Stimulated activated CD8-positive, alpha-beta memory T cell treated with anti-CD3 and anti-CD28 coated beads, Interleukin-4, amount 100 ng/mL, for 1 hour (primary cell): ENCODE measurements at places on chromosomes 3 and 15.

- DNase-seq: no peak
Observed at GRCh38 chr3:61574854-61575253, 13.5 kb downstream of the PTPRG start.

- DNase-seq: no peak
Observed at GRCh38 chr3:56940976-56941375, 119.5 kb upstream of the SPATA12 start.

DNA sequence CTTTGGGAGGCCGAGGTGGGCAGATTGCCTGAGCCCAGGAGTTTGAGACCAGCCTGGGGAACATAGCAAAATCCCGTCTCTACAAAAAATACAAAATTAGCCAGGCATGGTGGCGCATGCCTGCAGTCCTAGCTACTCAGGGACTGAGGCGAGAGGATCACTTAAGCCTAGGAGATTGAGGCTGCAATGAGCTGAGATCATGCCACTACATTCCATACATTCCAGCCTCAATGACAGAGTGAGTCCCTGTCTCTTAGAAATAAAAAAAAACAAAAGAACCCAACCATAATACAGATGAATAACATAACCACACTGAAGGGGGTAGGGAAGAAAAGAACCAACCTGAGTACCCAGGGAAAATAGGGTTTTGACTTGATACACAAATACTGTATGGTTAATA is 19.7 kb upstream of the CGNL1 start:
- no peak for DNase-seq

DNA sequence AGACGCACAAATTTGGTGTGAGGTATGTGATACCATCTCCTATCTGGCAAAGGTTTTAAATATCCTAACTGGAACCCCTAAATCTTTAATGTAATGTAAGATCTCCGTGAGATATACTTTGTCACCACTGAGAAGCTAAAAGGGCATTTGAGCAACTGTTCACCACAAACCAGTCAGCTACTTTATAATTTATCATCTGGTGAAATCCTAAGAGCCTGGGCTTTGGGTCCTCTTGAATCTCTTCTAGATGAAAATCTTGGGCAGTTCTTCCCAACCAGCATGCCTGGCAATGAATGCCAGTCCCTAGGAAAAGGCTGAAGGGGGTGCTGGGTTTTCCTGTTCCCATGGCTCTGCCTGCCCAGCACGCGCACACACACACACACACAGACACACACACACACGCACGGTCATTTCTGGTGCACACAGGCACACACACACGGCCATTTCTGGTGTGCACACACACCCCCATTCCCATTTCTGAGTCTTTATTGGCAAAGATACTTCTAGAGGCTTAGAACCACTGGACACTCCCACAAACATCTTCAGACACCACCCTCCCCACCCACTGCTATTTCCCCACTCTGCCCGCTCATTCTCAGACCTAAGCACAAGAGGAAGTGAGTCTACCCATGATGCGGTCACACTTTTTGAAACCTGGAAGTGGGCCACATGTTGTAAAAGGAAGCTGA is 72.6 kb downstream of the MYO1E start:
- peak; percentile 49 for DNase-seq

- DNase-seq: no peak
Observed at GRCh38 chr3:173892547-173892946, 495.0 kb downstream of the NLGN1 start.

DNA sequence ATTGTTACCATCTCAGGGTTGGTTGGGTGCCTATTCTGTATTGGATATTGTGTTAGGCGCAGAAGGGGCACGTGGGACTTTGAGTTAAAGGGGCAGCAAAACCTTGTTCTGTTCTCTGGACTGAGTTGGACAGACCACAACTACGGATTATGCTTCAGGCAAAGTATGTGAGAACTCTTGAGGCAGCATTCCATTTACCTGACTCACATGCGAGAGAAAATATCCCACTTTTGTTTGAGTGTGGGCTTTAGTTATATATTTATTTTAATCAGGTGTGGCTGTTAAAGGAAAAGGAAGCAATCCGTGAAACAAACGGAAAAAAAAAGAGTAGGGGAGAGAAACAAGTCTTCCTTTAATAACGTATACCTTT is 627 bp upstream of the PLS1 start:
- no peak for DNase-seq

GRCh38 chr3:33372218-33373081 is 67.8 kb downstream of the UBP1 start:
- DNase-seq: peak; percentile 9

DNA sequence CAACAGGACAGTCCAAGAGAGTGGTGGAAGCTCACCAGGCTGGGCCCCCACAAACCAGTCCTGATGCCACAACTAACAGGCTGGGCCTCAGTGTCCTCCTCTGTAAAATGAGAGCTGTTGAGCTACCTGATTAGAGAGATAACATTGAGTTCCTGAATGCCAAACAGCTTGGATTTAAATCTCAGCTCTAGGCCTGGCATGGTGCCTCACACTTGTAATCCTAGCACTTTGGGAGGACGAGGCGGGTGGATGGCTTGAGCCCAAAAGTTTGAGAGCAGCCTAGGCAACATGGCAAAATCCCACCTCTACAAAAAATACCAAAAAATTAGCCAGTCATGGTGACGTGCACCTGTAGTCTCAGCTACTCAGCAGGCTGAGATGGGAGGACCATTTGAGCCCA is 20.1 kb upstream of the TMCC1 start:
- DNase-seq: no peak

GRCh38 chr3:156478891-156479290 is 76.0 kb downstream of the SSR3 start:
- no peak for DNase-seq

- no peak for DNase-seq
Observed at GRCh38 chr3:141663993-141664392, 74.1 kb upstream of the RNF7 start.

- DNase-seq: no peak
Observed at GRCh38 chr3:122392868-122393844, 9.2 kb downstream of the FAM162A start.

DNA sequence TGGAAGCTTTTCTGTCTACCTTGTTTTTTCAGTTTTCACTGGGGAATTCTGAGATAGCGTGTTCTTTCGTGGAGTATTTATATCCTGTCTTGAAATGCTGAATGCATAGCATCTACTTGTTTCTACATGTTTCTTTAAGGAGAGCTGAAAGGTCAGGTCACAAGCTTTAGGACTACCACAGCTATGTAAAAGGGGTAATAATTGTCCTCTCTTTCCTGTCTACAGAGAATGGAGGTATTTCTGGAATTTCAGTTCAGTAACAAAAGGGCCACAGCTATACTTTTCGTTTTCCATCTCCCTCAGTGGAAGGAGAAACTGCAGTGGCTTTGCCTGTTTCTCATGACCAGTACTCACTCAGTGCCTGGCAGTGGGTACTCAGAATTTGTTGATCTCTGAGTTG is 4.7 kb downstream of the INAFM2 start:
- no peak for DNase-seq

- DNase-seq: no peak
Observed at GRCh38 chr15:100928632-100929280, 9.6 kb downstream of the LRRK1 start.

GRCh38 chr3:73513260-73513659 is 111.5 kb downstream of the PDZRN3 start:
- no peak for DNase-seq

- DNase-seq: no peak
Observed at GRCh38 chr15:31557899-31558298, 231.3 kb downstream of the KLF13 start.

DNA sequence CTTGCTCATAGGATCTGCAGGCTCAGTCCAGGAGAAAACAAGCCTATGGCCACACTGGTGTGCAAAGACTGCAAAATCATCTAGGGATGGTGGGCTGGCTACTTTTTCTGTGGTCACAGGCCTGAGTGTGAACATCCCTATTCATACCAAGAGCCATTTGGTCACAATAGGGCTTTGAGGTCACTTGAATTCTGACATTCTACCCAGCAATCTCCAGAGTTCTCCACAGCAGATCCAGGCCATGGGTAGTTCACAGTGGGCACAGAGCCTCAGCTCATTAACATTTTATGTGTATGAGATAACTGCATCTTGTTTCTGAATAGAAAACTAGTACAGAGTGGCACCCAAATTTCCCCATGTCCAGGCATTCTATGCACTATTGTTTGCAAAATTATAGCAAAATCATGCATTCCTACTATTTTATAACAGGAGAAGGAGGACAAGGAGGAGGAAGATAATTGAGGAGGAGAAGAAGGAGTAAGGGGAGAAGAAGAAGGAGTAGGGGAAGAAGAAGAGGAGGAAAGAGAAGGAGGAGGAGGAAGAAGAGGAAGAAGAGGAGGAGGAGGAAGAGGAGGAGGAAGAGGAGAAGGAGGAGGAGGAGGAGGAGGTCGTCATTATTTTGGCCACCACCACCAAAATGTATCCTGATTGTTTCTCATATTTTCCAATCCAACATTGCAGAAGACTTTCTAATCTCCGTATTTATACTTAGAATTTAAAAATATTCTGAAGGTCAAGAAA is 129.0 kb downstream of the SEMA6D start:
- no peak for DNase-seq

DNA sequence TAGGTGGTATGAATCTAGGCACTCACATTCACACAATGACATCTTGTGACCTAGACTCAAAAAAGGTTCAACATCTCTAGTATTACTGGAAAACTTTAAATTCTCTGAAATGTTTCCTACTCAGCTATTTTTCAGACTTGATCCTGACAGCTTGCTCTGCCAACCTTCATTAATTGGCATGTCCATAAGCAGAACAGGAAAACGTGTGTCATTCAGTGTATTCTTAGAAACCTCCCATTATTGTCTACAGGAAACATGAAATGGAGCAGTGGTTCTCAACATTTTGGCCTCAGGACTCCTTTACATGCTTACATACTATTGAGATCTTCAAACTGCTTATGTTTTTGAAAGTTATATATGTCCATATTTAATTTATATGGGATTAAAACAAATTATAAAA is 363.2 kb downstream of the NAALADL2 start:
- no peak for DNase-seq

DNA sequence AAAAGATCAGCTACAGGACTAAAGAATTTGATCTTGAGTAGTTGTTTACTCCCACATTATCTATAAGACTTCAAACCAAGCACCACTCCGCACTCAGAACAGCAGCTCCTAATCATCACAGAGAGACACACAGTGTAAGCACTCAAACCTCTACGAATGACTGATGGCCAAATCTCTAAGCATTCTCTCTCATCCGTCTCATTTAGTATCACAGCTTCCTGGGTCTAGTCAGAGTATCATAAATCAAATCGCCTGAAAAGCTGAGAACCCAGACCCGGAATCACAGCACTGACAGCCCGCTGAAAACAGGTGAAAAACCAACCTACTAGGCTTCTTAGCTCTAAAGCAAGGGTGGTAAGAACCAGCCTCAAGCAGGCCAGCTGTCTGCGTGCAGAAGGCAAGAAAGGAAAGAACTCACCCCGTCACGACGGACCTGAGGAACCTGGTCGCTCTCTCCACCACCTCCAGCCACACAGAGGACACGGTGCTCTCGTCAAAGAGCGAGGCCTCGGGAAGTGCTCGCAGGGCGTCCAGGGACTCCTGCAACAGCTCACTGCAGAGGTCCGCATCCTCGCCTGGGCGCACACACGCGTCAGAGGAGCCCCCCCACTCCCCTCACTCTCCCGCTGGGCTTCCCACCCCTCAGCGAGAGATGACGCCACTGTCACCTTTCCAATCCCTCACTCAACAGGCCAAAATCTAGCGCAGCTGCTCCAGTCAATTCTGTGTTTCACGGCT is 47.9 kb downstream of the HERC2 start:
- DNase-seq: no peak

DNA sequence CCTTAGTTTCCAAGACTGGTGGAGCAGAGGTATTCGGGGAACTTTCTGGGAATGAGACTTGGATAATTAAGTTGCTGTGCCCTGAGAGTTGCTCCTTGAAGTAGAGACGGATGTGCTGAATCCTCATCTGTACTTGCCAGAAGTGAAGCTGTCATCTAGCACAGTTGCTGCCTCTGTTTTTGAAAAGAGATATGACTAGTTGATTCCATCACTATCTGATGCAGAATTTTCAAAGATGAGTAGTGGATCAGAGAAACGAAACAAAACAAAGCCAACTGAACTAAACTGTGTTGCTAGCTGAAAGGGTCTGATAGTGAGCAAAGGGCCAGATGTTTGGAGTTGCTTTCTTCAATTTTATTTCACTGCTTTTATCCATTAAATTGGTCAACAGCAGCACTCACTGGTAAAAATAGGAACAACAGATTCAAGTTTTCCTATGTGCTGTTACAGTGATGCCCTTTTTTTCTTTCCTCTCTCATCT is 52.7 kb downstream of the MITF start:
- DNase-seq: no peak

GRCh38 chr15:73573572-73573971 is 59.6 kb downstream of the NPTN start:
- DNase-seq: no peak

- DNase-seq: no peak
Observed at GRCh38 chr15:56831467-56832005, 86.9 kb upstream of the TCF12 start.
